ENCODE measurements at places on chromosomes 5 and 9.

- DNase-seq = no peak
These were observed 229.5 kb downstream of the MEF2C start for GRCh38 chr5:88653471-88653870.

- no peak for DNase-seq
These were observed 13.5 kb downstream of the ZFP37 start for GRCh38 chr9:113042884-113043657.

- no peak for DNase-seq
These were observed 88.1 kb downstream of the SH3TC2 start for GRCh38 chr5:148974642-148975327.

- DNase-seq = peak; percentile 12
These were observed 41.4 kb upstream of the CLPTM1L start for GRCh38 chr5:1386274-1386717.

- no peak for DNase-seq
These were observed 138.7 kb downstream of the DRD1 start for GRCh38 chr5:175305251-175305650.

- DNase-seq = no peak
These were observed 22.0 kb upstream of the TIFAB start for GRCh38 chr5:135473956-135474670.

GRCh38 chr5:78735834-78736463, 87.4 kb upstream of the LHFPL2 start:
- DNase-seq = no peak

DNA sequence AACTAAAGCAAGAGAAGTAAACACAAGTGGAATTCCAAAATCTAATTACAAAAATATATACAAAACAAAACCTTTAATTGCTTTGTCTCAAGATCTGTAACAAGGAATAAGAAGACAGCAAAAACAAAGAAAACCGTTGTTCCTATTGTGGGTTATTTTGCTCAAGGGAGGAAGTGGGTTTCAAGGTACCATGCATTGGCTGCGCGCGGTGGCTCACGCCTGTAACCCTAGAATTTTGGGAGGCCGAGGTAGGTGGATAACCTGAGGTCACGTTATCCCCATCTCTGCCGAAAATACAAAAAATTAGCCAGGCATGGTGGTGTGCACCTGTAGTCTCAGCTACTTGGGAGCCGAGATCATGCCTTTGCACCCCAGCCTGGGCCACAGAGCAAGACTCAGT, 12.1 kb upstream of the IQGAP2 start:
- no peak for DNase-seq

DNA sequence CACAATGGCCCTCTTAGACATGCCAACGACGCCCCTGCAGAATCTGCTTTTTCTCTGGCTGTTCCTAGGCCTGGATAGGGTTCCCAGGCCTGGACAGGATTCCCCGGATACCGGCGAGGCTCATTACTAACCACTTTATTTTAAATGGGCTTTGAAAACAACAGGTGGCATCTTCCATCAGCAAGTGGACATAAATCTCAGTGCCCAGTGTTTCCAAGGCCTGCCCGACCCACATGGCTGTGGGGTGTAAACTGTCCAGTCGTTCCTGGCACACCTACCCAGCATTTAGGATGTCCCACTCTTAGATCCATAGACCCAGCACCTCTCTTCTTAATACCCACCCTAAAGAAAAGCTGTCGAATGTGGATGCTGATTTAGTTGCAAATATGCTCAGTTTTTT, 896 bp downstream of the CMBL start:
- no peak for DNase-seq

- no peak for DNase-seq
These were observed 2.2 kb upstream of the LCN6 start for GRCh38 chr9:136750526-136750925.

- DNase-seq = no peak
These were observed 69.9 kb downstream of the MAMDC2 start for GRCh38 chr9:70113403-70114022.

GRCh38 chr5:176359658-176360057, 1.9 kb downstream of the KIAA1191 start:
- DNase-seq = no peak

DNA sequence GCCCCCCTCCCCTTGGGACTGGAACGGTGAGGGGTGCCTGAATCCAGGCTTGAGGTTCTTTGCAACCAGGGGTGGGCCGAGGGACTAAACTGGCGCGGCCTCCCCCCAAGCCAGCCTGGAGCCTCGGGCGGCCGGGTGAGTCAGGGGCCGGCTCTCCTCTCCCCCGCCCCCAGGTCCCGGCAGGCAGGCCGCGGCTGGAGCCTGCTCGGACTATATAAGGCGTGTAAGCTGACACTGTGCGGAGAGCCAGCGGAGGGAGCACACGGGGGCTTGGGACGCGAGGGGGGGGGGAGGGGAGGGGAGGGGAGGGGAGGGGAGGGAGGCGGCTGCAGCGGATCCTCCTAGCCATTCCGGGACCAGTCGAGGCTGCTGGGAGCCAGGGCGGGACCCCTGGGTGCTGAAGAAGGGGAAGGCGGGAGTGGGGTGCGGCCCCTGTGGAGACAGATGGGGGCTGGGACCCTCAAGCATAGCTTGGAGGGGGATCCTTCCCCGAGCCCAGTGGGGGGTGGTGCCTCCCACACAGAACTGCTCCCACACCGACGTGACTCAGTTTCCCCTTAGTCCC, 595 bp downstream of the PDLIM7 start:
- no peak for DNase-seq

DNA sequence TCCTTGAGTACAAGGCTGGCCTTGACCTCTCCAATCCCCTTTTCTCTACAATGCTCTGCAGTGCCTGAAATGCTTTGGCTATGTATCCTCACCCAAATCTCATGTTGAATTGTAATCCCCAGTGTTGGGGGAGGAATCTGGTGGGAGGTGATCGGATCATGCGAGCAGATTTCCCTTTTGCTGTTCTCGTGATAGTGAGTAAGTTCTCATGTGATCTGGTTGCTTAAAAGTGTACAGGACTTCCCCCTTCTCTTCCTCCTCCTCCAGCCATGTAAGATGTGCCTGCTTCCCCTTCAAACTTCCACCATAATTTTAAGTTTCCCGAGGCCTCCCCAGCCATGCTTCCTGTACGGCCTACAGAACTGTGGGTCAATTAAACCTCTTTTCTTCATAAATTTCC, 28.5 kb upstream of the AKNA start:
- DNase-seq = no peak

GRCh38 chr5:56350597-56351170, 117.6 kb upstream of the ANKRD55 start:
- DNase-seq = no peak

- no peak for DNase-seq
These were observed 21.9 kb upstream of the TTC39B start for GRCh38 chr9:15328946-15329345.

- no peak for DNase-seq
These were observed 26.0 kb downstream of the NUTM2F start for GRCh38 chr9:94302426-94302825.

DNA sequence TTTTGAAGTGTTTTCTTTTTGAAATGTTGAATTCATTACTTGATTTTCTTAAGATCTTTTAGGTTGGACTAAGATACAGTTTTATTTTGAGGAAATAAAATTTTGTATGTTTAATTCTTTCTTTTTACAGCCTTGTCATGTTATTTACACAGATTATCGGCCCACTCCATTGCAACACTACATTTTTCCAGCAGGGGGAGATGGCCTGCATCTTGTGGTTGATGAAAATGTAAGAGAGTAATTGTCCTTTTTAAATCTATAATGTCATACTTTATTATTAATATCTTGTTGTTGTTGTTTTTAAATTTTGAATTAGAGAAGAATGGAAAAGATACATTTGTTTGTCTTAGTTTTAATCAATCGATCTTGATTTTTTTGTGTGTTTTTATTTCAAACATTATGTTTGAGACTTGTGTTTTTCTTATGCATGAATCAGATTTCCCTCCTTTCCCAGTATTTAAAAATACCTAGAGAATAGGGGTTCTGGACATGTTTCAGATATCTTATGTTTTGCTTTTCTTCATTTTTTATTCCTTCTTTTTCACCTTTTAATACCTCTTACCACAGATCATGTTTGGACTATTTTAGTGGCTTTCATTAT, 36.7 kb downstream of the MTREX start:
- DNase-seq = peak; percentile 59

DNA sequence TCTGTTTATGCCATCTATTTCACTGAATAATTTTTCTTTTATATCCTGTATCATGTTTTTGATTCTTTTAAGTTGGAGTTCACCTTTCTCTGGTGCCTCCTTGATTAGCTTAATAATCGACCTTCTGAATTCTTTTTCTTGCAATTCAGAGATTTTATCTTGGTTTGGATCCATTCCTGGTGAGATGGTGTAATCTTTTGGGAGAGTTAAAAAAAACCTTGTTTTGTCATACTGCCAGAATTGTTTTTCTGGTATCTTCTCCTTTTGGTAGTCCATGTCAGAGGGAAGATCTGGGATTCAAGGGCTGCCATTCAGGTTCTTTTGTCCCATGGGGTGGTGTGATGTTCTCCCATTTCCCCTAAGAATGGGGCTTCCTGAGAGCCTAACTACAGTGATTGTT, 800.8 kb upstream of the TYRP1 start:
- DNase-seq = no peak

DNA sequence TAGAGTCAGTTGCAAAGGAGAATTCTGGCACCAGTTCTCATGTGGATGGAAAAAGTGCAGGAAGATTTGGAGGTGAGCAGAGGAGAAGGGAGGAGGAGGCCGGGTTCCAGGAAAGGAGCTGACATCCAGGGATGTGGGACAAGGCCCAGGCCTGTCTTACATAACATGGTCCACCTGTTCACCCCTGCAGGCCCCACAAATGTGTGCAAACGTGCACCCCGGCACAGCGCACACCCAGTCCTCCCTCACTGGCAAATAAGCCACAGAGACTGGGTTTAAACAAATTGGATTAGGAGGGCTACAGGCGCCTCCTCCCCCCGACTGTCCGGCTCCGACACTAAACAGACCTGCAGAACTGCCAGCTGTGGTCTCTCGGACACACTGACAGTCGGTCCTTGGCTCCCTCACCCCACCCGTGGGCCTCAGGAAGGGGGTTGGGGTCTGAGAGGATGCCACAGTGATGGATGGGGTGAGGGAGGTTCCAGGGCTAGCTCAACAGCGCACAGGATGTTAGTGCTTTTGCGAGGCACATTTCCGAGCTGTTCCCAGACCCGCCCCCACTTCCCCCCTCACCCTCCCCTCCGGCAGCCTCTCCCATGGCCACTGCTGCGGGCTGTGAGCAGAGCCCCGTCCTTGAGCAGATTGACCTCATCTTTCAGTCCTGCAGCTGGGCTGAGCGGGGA, 43.4 kb upstream of the IL17B start:
- no peak for DNase-seq

DNA sequence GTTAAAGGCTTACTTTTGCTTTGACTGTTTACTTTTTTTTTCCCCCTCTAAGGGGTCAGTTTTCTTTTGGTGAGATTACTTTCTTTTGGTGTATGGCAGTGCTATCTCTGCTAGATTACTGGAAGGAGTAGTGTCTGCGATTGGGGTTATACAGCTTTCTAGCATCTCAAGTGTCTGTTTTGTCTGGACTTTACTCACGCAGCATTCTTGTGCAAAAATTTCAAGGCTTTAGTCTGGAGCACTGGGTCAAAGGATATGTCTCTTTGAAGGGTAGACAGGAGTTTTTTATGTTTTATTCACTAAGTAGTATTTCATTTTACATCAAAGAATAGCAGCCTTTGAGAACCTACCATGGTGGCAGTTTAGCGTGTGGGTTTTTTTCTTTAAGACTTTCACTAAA, 52.6 kb downstream of the NDUFS4 start:
- no peak for DNase-seq

- DNase-seq = no peak
These were observed 55.5 kb upstream of the ZNF354A start for GRCh38 chr5:178785999-178786398.

- no peak for DNase-seq
These were observed 66.6 kb downstream of the ITGA1 start for GRCh38 chr5:52854301-52854700.

- DNase-seq = no peak
These were observed 246.0 kb upstream of the KIF2A start for GRCh38 chr5:62059960-62060359.

GRCh38 chr5:139131465-139131864, 66.7 kb downstream of the SIL1 start:
- DNase-seq = no peak

DNA sequence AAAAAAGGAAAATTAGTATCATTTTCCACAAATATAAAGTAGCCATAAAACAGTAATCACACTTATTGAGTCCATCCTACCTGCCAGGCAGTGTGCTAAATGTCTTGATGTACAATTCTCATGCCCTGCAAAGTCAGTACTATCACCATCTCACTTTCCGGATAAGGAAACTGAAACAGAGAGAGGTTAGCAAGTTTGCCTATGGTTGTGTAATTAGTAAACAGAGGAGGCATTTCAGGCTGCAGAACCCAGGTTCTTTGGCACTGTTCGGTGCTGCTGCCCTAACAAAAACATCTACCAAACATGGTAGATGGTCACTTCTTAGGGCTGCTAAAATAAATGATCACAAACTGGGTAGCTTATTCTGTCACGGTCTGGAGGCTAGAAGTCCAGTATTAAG, 22.6 kb downstream of the PLAC8L1 start:
- DNase-seq = no peak

GRCh38 chr5:120544043-120544442, 79.9 kb downstream of the PRR16 start:
- no peak for DNase-seq

- DNase-seq = no peak
These were observed 59.5 kb upstream of the FBXL7 start for GRCh38 chr5:15440434-15440833.

DNA sequence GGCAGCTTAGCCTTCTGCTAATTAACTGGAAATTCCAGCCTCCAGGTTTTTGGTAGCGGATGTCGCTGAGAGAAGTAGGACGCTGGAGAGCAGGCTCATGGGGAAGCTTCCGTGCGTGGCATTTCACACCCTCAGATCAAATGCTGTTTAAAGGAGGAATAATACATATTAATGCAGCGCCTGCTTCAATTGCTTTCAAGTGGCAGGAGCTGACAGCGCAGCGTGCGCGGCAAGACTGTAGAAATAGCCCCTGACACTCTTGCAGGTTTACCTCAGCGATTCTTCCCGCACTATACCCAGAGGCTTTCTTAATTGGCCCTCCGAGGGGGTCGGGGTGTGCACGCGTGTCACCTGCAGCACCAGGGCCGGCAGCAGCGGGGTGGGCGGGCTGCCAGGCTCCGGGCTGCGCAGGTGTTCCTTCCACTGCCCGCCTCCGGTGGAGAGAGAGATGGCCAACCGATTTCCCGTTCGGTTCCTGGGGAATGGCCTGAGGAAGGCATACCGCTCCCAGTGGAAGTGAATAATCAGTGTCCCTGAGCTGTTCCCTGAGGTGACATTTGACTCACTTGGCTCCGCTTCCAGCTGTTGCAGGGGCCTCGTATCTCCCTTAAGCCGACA, 427.9 kb downstream of the KCTD16 start:
- no peak for DNase-seq

DNA sequence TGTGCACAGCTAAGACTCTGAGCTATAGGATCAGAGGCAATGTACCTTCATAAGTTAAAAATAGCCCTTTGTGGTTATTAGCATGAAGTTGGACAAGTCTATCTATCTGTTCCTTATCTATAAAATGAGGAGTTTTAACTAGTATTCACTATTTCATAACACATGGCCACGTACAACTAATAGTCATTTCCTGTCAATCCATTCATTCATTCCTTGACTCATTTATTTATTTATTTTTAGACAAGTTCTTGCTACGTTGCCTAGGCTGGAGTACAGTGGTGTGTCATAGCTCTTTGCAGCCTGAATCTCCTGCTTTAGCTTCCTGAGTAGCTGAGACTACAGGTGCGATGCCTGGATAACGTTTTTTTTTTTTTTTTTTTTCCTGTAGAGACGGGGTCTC, 92.1 kb downstream of the NR3C1 start:
- no peak for DNase-seq
